ENCODE measurements at places on chromosomes 7 and 10. TPM values are rescaled to one million over a fixed set of nuclear protein-coding genes. Genes with fewer than 3 reads are reported as not detected.

MBL2 gene
- not detected for total RNA-seq

UTF1 gene
- not detected for total RNA-seq

LRMDA gene
- 4.3 TPM for total RNA-seq

TRPV6 gene
- not detected for total RNA-seq

CTBP2 gene
- 103 TPM for total RNA-seq

SRI gene
- 127 TPM for total RNA-seq

CBLL1 gene
- 30.9 TPM for total RNA-seq

STEAP1 gene
- 16.0 TPM for total RNA-seq

CRYGN gene
- not detected for total RNA-seq

AKR1C4 gene
- 0.30 TPM for total RNA-seq

MYPN gene
- total RNA-seq, result 3.2 TPM

BAG3 gene
- total RNA-seq, result 140 TPM

AKR1D1 gene
- total RNA-seq, result not detected

PKD1L1 gene
- total RNA-seq, result 0.15 TPM

C10orf90 gene
- 3.5 TPM for total RNA-seq

SLC26A3 gene
- total RNA-seq, result not detected

GRK5 gene
- 12.1 TPM for total RNA-seq

PAX4 gene
- total RNA-seq, result not detected

SLC13A1 gene
- not detected for total RNA-seq

ZNHIT1 gene
- 107 TPM for total RNA-seq

KIAA1549 gene
- total RNA-seq, result 5.7 TPM
